ENCODE measurements at places on chromosomes 13 and 19.

- DNase-seq = no peak
Observed at GRCh38 chr13:59635589-59635988, 528.1 kb downstream of the DIAPH3 start.

- peak; percentile 18 for DNase-seq
Observed at GRCh38 chr19:49506575-49507105, 5.8 kb upstream of the FCGRT start.

GRCh38 chr13:33322543-33322809 lies 36.9 kb upstream of the STARD13 start:
- DNase-seq = no peak

GRCh38 chr13:59112221-59112718 lies 1051.5 kb downstream of the DIAPH3 start:
- DNase-seq = no peak

- no peak for DNase-seq
Observed at GRCh38 chr13:79749984-79750551, 269.1 kb downstream of the NDFIP2 start.

DNA sequence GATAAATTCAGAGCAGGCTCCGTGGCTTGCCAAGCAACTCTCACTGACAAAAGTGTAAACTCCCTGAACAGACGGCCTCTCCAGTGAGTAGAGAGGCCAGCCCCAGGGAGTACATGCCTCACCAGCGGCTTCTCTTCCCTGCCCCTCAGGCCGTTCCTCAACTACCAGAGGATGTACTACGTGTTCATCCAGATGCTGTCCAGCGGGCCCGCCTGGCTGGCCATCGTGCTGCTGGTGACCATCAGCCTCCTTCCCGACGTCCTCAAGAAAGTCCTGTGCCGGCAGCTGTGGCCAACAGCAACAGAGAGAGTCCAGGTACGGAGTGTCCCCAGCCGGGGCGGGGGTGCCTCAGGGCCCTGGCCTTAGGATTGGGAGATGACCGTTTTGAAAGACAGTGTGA lies 93.4 kb upstream of the MCF2L start:
- no peak for DNase-seq

- no peak for DNase-seq
Observed at GRCh38 chr13:108087810-108088209, 127.5 kb downstream of the LIG4 start.

DNA sequence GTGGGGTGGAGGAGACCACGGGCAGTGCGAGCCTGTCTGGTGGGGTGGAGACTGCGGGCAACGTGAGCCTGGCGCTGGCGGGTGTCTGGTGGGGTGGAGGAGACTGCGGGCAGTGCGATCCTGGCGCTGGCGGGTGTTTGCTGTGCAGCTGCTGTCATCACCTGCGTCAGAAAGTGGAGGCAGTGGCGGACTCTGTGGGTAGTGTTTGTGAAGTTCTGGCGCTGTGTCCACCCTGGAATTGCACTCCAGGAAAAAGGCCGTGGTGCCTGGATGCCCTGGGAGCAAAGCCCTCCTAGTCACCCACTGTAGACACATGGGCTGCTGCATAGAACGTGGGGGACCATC lies 6.2 kb downstream of the TEX29 start:
- no peak for DNase-seq

- no peak for DNase-seq
Observed at GRCh38 chr13:39414339-39414738, 188.7 kb downstream of the LHFPL6 start.

DNA sequence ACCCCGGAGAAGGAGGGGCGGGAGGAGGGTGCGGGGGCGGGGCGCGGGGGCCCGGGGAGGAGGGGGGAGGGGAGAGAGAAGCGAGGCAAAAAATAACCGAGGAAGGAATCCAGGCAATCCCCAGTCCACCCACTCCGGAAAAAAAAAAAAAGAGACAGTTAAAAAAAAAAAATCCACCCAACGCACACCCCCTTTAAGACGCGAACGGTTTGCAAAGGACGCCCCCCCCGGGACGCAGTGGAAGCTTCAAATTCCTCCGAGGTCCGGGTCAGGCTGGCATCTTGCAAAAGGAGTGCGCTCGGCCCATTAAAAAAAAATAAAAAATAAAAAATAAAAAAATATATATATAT lies at the start of gene CACNA1A:
Gene CACNA1A (minus strand): TSS at position 9 of the 350 bp plus-strand sequence. CDS start 255 bp downstream, outside the sequence.
- DNase-seq = no peak

DNA sequence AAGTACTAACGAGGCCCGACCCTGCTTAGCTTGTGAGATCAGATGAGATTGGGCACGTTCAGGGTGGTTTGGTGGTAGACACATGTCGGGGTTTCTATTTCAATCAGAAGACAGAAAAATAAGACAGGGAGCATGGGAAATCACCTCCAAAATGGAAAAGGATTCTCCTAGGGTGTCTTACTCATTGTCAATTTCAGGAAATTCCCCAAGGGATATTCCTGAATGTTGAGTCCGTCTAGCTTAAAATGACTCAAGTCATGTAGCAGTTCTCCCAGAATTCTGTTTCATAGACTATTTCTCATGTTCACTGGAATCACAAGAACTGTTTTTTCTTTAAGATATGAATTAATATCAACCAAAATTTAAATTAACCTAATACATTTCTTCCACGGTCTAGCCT lies 380.1 kb downstream of the EFNB2 start:
- DNase-seq = no peak

GRCh38 chr13:50518131-50518530 lies 325.4 kb downstream of the DLEU7 start:
- DNase-seq = no peak

GRCh38 chr19:34220472-34221063 lies 33.8 kb upstream of the GARRE1 start:
- DNase-seq = no peak

DNA sequence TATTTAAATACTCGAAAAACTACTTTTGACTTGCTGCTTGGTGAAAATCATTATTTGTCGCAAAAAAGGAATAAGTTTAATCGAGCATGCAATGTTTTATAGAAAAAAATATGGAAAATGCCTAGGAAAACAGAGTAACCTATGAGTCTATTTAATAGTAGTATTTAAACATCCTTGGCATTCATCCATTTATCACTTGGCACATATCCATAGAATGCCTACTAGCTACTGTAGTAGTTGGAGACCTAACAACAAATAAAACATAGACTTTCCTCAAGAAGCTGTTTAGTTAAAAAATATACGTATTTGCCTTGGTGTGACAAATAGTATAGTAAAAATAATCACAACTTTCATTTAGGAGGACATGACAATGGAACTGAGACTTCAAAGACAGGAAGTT lies 302.1 kb downstream of the DIAPH3 start:
- peak; percentile 0 for DNase-seq

- peak; percentile 47 for DNase-seq
Observed at GRCh38 chr19:37654629-37655300, 500 bp downstream of the ZFP30 start.

DNA sequence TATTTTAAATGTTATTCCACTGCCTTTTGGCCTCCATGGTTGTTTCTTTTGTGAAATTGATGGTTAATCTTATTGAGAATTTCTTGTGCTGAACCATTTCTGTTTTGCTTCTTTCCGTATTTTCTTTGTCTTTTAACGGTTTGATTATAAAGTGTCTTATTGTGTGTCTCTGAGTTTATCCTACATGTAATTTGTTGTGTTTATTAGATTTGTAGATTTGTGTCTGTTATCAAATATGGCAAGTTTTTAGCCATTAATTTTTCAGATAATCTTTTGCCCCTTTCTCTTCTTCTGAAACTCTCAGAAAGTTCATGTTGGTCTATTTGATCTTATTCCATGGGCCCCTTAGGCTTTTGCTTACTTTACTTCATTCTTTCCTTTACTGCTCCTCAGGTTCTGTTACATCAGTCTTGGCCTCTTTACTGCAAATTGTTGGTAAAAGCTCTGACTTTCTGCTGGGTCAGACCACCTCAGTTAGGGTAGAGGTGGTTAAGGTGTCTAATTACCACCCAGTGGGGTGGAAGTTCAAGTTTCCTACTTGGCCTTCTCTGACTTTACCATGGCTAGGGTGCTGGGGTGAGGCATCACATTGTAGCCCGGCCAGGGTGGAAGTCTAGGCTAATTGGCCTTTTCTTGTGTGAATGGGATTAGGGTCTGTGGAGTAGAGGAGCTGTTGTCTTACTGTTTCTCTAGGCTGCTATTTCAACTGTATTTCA lies 58.3 kb downstream of the ZMYM2 start:
- no peak for DNase-seq

DNA sequence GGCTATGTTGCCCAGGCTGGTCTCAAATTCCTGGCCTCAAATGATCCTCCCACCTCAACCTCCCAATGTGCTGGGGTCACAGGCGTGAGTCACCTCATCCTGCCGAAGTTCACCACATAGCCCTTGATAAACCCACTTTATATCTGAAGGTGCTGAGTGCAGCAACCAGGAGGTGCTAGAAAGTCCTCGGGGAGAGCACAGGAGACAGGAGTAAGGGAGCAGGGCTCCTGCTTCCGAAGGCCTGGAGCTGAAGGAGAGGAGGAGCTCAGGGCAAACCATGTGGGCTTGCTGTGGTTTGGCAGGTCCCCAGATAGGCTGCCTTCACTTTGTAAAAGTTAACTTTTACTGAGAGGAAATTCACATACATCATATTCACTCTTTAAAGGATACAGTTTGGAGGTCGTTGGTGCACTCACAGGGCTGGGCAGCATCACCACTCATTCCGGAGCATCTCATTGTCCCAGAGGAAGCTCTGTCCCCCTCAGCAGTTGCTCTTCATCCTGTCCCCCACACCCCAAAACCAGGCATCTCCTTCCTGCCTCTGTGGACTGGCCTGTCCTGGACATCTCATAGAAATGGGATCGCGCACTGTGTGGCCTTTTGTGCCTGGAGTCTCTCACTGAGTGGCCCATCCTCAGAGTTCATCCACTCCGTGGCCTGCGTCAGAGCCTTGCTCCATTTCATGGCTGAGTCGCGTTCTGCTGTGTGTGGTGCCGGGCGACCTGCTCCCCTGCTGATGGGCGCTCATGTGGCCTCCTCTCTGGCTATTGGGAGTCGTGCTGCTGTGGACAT lies 49.5 kb downstream of the KDM4B start:
- no peak for DNase-seq

DNA sequence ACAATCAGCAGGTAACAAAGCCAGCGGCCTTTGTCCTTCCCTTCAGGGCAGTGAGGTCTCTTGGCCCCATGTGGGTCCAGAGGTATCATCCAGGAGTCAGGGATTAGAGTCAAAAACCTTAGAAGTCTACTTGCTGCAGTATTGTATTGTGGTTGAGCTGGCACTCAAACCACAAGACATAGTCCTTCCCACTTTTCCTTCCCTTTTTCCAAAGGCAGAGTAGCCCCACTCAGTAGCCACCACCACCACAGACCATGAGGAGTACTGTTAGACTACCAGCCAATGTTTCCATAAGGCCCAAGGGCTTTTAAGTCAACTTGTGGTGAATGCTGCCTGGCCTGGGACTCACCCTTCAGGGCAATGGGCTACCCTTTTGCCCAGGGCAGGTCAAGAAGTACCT lies 27.1 kb upstream of the CCNA1 start:
- no peak for DNase-seq

GRCh38 chr13:54852831-54853230 lies 1824.2 kb downstream of the OLFM4 start:
- DNase-seq = no peak

- no peak for DNase-seq
Observed at GRCh38 chr13:108902405-108903155, 273.2 kb downstream of the MYO16 start.

DNA sequence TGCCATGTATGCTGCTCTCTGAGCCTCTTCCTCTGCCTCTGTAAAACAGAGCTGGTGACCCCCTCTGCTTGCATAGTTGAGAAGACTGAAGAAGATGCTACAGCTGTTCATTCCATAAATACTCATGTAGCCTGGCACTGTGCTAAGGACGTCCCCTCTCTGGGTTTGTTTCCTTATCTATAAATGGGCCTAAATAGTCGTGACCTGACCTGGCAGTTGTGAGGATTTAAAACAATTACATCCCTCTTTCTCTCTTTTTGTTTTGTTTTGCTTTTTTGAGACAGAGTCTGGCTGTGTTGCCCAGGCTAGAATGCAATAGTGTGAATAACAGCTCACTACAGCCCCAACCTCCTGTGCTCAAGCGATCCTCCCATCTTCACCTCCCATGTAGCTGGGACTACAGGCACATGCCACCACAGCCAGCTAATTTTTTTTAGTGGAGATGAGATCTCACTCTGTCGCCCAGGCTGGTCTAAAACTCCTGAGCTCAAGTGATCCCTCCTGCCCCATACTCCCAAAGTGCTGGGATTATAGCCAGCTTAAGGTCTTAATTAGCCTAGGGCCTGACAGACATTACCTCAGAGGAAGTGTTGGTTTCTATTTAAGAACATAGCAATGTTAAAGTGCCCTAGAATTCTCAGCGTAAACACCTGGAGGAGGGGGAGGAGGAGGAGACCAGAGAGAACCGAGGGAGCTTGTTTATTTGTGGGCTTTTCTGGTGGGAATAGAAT lies 4.6 kb downstream of the WDR62 start:
- DNase-seq = no peak

DNA sequence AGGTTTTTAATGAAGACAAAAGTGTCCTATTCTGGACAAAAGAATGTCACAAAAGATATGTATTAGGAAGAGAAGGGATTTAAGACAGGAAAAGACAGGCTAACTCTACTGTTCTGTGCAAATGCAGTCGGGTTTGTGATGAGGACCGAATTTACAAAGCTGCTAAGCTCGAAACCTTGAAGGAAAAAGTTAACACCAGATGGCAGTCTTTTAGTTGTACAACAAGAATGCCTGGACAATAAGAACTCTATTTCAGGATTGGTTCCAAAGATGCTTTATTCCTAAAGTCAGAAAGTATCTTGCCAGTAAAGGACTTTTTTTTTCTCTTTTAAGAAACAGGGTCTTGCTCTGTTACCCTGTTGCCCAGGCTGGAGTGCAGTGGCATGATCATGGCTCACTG lies 51.1 kb downstream of the HS6ST3 start:
- peak; percentile 0 for DNase-seq

- no peak for DNase-seq
Observed at GRCh38 chr19:34104557-34104956, 67.7 kb upstream of the LSM14A start.

- no peak for DNase-seq
Observed at GRCh38 chr13:113860665-113861432, 3.0 kb downstream of the GAS6 start.

DNA sequence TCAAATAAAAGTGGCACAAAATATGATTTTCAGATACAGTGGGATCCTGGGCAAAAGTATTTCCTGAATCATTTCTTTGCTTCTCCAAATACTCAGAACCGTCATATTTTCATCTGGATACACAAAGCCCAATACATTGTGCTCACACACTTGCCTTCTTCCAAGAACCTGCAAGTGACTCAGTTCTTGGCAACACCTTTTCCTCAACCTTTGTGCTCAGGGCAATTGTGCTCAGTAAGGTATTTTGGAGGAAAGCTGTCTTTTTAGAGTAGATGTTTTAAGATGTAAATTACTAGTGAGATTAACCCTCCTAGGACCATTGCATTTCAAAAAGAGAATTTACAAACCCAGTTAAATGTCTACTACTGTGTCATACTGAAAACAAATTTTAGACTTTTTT lies 233.5 kb downstream of the EFNB2 start:
- DNase-seq = no peak

Data from DMS153 (cell line).